HuH-7 (cell line): ENCODE measurements at places on chromosomes 7 and 10.

DNA sequence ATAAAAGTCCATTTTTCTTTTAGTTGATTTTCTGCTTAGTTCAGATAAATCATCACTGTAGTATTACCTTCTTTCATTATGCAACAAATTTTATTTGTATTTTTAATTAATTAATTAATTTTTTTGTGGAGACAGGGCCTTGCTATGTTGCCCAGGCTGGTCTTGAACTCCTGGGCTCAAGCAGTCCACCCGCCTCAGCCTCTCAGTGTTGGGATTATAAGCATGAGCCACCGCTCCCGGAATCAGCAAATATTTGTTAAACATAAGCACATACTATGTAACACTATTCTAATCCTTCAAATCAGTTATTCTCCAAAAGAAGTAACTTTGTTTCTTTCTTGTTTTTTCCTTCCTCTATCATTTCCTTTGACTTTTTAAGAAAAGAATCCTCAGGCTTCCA lies 584.8 kb upstream of the ANKRD30A start:
- DNase-seq = no peak

- peak; percentile 37 for DNase-seq
Measured at GRCh38 chr7:131110297-131111080, 217.2 kb upstream of the MKLN1 start.

DNA sequence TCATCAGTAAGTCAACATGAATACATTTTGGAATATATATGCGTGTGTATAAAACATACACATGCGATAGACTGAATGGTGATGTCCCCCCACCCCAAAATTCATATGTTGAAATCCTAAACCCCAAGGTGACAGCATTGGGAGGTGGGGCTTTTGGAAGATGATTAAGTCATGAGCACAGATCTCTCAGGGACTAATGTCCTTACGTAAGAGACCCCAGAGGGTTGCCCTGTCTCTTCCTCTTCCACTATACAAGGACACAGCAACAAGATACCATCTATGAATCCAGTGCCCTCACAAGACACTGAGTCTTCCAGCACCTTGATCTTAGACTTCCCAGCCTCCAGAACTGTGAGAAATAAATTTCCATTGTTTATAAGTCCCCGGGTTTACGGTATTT lies 22.5 kb downstream of the DRGX start:
- no peak for DNase-seq

DNA sequence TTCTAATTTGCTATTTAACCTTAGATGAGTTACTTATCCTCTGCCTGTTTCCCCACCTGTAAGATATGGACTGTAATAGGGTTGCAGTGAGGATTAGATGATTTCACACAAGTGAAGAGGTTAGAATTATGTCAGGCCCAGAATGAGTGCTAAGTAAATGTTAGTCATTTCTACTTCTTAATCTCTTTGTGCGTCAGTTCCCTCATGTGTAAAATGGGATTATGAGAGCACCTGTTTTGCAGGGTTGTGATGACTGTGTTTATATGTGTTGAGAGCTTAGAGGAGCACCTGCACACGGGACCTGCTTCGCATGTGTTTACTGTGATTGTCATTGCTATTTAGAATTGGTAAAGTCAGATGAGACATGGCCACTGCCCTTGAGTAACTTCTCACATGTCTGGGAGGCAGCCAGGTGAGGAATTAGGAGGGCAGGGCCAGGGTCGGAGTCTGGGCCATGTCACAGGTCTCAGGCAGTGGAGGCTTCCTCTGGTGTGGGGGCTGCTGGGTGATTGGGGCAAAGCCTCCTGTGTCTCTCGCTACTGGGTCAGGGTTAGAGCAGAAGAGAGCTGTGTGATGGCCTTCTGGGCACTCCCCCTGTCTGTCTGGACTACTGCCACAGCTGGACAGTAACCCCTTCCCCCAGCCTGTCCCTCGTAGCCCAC lies 106.7 kb downstream of the WDFY4 start:
- DNase-seq = no peak

GRCh38 chr10:129171812-129172211 lies 295.2 kb upstream of the MGMT start:
- no peak for DNase-seq

GRCh38 chr10:111558211-111558610 lies 481.4 kb downstream of the ADRA2A start:
- no peak for DNase-seq

DNA sequence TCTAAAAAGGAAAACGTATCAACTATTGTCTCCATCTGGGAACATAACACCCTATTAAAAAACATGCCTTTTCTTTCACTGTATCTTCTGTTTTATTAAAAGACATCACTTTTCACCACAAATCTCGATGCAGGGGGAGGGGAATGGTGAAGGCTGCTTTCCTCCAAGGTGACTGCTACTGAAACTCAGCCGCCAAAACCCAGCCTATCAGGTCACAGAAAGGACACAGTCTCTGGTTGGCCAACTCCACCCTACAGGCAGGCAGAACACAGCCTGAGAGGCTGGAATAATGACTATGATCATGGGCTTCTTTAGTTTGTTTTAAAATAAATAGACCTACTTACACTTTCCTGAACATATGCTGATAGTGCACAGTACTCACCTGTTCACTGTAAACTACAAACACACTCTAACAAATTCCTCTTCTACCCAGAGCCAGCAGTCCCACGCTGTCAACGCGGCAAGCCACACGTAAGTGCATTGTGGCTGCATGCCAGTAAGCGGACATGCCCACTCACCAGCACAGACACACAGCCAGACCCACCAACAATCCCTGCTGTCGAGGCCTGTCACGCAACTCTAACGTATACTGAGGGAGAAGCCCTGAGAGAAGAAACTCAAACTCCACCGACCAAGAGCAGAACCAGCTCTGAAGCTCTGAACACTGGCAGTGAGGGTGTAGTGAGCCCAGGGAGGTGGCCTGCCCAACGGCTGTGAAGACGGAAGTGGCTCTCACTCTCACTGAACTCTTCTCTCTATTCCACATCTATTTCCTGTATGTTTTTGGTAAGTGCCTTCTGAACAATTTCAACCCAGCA lies 41.8 kb downstream of the NCAPG2 start:
- DNase-seq = no peak

DNA sequence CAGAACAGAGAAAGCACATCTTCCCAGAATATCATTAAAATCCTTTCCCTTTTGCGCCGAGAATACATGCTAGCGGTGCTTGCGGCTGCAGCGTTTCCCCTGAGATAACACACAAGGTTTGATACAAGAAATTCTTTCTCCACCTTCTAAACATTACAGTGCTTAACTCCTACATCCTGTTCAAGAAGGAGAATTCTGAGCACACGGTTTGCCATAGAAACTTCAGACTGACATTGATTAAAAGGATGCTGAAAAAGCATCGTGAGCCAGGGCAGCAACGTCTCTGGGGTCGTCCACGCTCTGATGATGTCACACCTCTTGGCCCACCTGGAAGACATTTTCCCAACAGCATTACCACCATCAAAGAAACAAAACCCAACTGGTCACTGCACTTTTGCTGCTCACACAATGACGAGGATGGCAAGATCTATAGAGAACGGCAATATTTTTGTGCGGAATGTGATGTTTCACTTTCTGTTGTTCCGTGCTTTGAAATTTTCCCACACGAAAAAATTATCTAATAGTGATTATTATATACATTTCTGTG lies 27.0 kb upstream of the PRSS1 start:
- DNase-seq = no peak

DNA sequence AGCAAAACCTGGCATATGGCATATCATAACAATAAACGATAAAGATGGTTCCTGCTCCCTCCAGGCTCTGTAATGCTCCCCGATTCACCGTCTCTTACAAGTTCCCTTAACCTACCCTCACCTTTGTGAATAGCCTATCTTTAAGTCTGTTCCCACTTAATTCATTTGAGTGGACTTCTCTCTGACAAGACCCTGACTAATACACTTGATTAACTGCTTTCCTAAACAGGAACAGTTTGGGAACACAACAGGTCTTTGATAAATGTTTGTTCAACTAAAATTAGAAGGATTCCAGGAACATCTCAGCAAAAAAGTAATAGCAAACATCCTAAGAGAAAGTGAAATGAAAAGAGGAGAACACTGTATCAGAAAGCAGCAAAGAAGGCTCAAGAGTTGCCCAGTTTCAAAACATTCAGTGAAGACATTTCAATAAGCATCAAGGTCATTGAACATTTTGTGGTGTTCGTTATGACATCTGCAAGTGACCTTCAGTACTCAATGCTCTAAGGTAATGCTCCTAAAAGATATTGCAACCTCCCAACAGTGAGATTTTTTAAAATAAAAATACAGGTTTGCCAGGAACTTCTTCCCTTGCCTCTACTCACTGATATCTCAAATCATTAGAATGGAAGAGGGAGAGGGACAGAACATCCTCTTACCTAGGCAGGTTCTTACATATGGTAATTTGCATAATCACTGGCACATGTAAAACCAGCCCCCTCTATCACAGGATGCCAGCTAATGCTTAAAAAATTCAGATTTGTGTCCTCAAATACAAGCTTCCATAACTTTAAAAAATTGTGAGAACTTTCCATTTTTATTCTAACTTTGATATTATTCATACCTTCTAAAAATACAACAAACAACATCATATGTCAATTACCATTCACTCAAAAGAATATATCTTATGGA lies 11.4 kb upstream of the ARHGAP12 start:
- no peak for DNase-seq

GRCh38 chr7:35032166-35032565 lies 5.1 kb downstream of the DPY19L1 start:
- no peak for DNase-seq

DNA sequence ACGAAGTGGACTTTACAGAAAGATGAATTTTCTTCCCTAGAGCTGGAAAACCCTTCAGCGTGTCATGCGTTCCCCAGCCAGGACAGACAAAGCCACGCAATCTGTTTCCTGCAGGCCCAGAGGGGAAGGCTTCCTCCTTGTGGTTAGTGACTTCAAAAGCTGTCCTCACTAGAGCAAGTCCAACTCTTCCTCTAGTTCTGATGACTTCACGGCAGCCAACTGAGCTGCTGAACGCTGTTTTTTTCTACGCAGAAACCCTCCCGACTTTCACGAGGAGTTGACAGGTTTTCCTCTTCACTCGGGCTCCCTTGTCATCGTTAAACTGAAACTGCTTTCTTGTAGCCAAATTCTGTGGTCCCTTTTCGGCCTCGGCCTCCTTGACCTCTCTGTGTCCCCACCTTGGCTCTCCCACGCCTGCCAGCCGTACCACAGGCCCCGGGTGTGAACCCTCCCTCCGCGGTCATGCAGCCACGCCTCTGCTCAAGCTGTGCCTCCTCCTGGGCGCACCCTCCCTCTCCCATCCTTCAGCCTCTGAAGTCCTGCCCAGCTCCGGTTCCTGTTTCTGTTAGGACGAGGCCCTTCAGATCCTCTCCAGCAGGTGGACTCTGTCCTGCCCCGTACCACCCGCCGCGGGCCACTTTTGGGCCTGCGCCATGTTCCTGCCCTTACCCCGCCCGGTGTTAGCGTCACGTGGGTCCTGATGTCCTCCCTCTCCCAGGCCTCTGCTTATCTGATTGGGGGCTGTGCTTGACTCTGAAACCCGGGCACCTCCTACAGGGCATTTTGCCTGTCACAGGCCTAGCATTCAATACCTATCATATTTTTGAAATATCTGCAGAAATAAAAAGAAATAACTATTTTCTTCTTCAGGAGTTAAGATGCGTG lies 39.3 kb downstream of the CUX1 start:
- DNase-seq = no peak

GRCh38 chr7:23100697-23101096 lies 4.9 kb upstream of the KLHL7 start:
- DNase-seq = peak; percentile 73

DNA sequence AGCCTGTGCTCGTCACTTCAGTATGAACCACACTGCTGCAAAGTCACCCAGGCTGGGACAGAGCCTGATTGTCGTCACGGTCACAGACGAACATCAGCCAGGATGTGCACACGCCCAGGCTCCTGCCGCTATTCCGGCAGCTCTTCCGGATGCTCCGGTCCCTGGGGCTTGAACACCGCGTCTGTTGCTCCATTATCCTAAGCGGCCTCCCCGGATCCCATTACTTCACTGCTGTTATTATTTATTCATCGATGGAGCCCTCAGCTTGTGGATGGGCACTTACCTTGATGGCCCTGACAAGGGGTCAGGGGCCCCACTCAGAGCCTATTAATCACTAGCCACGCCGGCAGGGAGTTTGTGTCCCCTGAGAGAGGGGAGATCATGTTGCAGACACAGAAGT lies 120.8 kb upstream of the PCBD1 start:
- no peak for DNase-seq

- DNase-seq = no peak
Measured at GRCh38 chr10:75788394-75789205, 357.2 kb downstream of the LRMDA start.

- DNase-seq = no peak
Measured at GRCh38 chr7:132871419-132871818, 210.5 kb downstream of the CHCHD3 start.

DNA sequence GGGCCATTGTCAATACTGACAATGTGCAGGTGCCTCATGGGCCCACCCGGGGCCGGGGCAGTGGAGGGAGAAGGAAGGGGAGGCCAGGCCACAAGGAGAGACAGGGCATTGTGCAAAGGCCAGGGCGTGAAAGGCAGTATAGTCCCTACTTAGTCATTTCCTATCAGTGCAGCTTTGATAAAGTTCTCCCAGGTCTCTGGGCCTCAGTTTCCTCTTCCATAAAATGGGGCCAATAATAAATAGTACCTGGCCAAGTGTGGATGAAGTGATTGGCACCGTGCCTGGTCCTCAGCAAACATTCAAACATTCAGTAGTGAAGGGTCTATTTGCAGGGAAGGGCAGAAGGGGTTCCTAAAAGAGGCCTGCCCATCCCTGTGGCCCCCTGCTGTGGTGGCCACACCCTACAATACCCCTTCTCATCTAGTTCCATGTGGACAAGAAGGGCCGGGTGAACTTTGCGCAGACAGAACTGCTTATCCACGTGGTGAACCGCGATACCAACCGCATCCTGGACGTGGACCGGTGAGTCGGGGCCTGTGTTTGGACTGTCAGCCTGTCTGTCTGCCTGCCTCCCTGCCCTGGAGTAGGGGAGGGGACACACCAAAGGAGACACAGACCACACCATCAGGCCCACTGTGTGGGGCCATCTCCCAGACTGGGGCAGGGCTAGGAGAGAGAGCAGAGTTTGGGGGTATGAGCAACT lies 36.9 kb upstream of the VSIR start:
- no peak for DNase-seq

- no peak for DNase-seq
Measured at GRCh38 chr7:77282897-77283296, 83.3 kb upstream of the FGL2 start.

GRCh38 chr7:121406944-121407343 lies 10.8 kb upstream of the FAM3C start:
- DNase-seq = peak; percentile 40

DNA sequence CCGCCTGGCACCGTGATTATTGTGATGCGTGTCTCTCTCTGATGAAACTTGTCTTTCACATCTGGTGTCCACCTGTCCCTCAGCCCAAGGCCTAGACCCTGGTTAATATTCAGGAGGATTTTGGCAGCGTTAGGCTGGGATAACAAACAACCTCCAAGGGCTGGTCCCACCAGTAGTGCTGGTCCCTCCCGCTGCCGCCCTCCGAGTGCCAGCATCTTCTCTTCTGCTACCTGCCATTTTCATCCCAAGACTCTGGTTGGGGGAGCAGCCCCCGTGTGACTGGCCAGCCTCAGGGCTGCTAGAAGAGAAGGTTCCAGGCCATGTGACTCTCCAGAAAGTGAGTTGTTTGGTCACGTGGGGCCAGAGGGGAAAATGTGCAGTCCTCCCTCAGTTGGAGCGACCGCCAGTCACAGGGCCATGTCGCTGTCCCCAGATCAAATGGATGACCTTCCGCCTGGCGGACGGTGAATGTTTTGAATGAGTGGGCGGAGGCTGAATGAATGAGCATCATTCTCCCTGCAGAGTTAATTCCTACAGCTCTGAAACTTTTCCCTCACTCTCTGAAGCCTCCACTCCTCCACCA lies 479.9 kb upstream of the FOXK1 start:
- no peak for DNase-seq

- no peak for DNase-seq
Measured at GRCh38 chr7:155458878-155459699, 1.2 kb downstream of the EN2 start.
